ENCODE measurements at places on chromosomes 3 and 15.
A peak's percentile ranks its signal among the peaks of the same experiment; 100 is the strongest.

DNA sequence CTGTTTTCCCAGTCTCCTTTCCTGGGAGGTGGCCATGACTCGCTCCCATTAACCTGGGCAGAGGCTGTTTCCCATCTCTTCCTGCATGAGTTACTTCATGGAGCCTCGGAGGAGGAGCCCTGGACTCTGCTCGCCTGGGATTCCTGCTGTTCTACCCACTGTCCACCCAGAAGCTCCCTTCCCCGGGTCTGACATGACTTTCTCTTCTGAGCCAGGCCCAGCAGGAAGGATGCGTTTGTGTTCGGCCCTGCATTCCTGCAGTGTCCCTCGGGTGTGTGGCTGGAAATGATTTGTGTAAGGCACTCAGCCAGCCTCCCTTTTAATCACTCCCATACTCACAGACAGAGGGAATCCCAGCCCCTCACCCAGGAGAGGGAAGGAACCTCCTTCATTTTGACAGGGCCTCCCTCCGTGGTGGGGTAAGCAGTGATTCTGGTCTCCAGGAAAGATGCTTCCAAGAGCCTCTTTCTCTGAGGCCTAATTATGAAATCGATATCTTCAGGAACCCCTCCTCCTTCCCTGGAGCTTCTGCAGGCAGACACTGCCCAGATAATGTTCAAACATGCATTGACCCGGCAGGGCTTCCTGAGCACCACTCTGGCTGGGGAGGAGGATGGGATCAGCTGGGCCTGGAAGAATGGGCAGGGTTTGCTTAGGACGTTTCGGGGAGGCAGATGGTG lies 41.6 kb upstream of the DLG1 start:
- DNase-seq, result no peak

- peak; percentile 78 for DNase-seq
Measured at GRCh38 chr3:176274161-176274560, 923.1 kb downstream of the TBL1XR1 start.

- DNase-seq, result no peak
Measured at GRCh38 chr3:187327845-187328244, 36.3 kb upstream of the MASP1 start.

DNA sequence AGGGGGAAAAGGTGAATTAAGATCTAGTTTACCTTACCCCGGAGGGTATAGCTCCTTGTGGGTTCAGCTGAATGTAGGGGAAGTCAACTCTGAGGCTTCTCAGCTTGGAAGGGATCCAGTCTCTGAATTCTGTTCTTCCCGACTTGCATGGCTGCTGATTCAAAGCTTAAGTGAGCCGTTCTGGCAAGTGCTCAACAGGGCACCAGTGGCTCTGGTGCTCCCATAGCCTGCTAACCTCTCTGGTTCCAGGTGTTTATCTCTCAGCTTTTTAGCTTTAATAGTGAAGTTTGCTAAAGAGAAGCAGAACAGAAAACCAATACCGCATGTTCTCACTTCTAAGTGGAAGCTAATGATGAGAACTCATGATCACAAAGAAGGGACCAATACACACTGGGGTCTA lies 46.3 kb upstream of the RBP1 start:
- no peak for DNase-seq

DNA sequence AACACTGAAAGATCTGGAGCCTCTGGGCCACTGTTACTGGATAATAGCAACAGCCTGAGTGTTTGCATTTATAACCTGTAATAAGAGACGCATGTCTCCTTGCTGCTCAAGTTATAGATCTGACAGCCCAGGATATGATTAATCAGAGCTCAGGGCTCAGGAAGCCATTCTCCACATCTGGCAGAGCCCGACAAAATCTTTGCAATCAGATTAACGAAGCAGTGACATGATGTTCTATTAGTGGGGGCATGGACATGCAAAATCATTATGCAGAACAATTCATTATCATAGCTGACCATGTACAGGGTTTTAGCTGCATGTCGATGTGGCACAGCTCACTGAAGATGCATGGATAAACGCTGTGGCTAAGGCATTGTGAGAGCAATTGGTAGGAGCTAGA lies 730.3 kb downstream of the ZNF385D start:
- no peak for DNase-seq

DNA sequence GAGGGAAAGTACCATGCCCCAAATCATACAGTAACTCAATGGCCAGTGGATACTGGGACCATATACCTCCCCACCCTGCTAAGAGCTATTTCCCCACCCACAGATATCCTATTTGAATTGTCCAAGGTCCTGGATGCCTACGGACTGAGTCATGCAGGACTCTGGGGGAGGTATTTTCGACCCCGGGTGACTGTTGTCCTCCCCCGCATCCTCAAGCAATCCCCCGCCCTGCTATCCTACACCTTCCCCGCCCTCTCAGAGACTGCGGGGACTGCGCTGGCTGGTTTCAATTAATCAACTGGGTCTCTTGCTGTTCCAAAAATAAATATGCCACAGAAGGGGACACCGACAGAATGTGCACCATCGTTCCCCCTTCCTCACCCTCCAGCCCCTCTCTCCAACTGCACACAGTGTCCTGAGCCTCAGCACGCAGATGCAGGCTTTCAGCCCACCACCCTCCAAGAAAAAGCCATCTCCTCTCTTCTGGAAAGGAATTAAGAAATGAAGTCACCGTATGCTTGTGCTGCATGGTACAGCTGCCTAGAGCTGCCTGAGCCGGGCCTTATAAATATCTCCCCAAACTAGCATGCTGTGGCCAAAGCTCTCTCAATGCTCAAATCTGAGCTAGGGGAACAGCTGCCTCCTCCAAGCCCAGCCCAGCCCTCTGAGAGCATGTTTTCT lies 8.1 kb downstream of the CAV3 start:
- DNase-seq, result no peak

GRCh38 chr15:64426845-64427465 lies 33.4 kb upstream of the ZNF609 start:
- DNase-seq, result no peak

DNA sequence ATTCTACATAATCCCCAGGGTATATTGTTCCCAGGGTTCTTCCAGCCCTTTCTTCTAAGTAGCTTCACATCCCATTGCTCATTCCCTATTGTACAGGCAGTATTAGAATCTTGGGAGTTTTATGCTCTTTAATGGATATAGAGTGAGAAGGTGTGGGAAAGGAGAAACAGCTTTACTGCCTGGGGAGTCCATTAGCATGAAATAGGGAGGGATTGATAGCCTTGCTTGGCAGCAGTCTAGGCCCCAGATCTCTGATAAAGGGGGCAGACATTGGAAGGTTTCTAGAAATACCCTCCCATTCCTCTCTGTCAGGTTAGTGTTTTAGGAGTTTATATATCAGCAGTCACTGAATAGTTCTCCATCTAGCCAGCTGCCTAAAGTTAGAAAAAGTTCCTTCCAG lies 334.3 kb downstream of the UNC13C start:
- no peak for DNase-seq

GRCh38 chr15:41183581-41183980 lies 47.0 kb downstream of the EXD1 start:
- no peak for DNase-seq

DNA sequence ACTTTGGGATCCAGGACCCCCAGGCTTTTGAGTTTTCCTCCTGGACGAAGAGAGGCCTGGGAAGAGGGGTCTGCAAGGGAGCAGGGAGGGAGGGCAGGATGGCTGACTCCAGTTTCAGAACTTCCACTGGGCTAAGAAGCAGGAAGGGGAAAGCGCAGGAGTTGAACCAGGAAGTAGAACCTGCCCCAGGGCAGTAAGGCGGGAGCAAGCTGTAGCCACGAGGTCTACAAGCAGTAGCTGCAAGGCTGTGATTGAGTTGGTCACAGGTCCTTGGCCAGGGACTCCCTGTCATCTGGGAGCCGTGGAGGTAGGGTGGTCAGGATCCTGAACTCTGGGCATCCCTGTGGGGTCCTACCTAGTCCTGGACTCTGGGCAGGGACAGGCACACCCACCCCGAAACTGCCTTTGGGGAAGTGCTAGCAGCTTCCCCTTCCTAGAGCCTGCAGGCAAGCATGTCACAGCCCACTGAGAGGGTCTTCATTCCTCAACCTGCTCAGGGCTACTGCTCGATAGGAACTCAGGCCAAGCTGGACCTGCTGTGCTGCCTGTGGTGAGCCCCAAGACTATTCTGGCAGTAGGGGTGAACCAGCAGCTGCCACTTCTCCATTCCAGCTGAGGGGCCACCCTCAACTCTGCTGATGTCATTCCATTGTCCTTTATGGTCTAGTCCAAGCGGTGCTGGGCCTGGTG lies 5.8 kb upstream of the GNAI2 start:
- no peak for DNase-seq

GRCh38 chr3:58722561-58722960 lies 56.0 kb upstream of the FAM3D start:
- no peak for DNase-seq

- DNase-seq, result no peak
Measured at GRCh38 chr3:61110576-61110975, 140.7 kb downstream of the FHIT start.

DNA sequence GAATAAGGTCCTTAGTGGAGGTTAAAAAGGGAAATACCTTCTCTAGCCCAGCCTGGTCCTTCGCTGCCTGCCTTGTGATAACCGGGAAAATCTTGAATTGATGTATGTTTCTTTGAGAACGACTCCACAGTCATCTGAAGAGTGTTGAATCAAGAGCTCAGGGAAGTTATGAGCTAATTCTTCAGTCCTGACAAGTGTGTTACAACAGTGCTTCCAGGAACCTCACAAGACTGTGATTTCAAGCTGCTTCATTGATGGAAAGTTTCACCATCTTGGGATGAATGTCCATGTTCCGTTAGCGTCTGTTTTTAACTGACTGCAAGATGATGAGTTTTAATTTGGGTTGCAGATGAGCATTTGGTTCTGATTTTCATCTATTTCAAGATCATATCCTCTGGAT lies 12.4 kb downstream of the TMEM41A start:
- DNase-seq, result no peak

DNA sequence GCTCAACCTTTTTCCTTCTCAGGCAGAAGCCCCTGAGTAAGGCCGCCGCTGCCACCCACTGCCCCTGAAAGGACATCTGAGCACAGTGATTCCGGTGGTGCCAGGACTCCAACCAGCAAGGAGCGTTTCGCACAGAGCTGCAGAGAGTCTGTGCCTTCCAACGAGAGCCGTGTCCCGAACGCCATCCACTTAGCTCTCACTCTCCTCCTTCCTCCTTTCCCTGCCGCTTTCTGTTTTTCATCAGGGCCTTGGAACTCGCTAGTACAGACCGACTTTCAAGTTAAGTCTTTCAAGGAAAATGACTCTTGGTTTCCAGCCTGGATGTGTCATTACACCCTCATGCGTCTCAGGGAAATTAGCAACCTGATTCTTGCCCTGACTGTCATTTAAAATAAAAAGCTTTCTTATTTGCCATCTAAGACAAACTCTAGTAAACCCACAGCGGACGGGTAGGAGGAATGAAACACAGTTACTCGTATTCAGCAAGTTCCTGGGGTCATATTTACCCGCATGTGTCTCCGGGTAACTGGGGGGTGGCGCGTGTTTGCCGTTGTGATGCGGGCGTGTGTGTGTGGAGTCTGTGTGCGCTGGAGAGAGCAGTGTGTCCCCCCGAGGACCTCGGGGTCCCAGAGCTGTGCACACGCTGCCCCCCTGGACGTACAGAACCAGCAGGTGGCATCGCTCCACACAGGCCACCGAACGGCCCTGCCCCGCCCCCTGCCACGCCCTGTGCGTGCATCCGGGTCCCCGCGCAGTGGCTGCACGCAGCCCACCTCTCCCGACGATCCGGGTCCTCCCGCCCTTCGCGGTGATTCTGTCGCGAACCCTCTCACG lies 30.4 kb upstream of the ALDH1A3 start:
- no peak for DNase-seq

DNA sequence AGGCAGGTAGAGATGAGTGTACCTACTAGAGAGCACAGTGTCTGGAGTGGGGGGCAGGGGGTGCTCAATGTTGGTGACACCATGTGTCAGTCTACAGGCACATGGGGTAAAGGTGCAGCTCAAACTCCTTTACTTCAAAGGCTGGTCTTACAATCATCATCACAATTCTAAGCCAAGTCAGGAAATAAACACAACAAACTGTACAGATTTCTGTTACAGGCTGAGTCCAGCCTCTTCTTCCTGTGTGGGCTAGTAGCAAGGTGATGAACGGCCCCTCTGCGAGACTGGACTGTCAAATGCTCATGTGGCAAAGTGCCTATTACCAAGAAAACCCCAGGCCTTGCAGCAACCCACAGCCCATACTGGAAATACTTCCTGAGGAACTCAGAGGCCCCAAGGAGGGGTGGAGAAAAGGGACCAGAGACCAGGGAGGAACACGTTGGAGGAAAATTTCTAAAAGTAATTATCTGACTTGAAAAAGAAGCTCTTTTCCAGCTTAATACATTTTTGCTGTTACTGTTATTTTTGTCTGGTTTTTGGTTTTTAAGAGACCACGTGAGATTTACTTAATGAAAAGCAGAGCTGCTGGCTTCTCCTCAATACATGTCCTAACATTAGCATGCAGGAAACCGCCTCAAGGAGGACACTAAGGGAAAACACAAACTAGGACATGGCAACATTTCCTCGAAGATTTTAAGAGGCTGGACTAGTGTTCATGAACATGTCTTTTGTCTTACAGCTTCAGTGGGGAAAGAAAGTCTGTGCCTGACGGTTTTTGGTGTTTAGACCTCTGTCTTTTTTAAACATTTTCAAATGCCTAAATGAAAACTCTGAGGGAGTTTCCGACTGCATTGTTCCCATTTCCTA lies 29.5 kb downstream of the TBC1D2B start:
- DNase-seq, result no peak

- no peak for DNase-seq
Measured at GRCh38 chr3:42440924-42441323, 30.5 kb upstream of the LYZL4 start.

DNA sequence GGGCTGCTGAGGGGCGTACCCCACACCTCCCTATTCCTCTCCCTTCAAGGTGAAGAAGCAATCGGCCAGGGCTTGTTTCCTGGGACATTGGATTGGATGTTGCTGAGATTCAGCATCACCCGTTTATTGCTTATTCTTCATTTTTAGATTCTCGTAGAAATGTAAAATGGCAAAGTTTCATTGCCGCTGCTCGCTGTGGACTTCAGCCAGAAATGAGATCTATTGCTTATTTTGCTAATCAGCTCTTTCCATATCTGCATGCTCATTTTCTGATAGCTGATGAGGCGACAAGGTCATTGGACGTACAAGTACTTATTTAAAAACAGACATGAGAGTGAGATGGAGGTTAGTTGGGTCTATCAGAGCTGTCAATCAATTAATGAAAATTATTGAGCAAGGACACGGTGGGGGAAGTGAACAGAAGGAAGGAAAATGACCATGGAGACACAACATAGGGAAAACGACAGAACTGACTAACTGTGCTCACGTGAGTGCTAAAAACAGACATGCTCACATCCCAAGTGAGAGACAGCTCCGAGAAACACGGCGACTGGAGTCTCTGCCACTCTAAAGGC lies 471.2 kb downstream of the NR2F2 start:
- DNase-seq, result no peak

Measured in NCI-H187 treated with DMSO at 0.1 percent for 48 hours (cell line).